ENCODE measurements at places on chromosomes 16 and 17.

DNA sequence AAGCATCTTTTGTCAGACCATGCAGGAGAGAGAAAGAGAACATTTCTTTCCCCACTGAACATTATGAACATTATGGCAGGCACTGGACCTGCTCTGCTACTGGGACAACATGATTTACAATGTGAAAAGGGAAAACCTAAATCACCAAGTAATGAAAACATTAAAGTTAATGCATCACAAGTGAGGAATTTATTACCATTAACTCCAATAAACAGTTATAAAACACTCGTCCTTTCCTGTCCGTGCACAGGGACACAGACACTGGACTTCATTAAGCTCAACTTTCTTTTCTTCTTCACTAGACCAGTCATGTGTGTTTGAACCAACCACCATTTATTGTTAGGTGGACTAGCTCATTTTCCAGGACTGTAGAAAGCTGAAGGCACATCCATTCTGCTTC lies 95.4 kb downstream of the SNX11 start:
- DNase-seq: no peak

- DNase-seq: no peak
Observed at GRCh38 chr17:78747488-78747887, 34.6 kb downstream of the CYTH1 start.

- DNase-seq: no peak
Observed at GRCh38 chr17:37305406-37305905, 70.3 kb upstream of the C17orf78 start.

DNA sequence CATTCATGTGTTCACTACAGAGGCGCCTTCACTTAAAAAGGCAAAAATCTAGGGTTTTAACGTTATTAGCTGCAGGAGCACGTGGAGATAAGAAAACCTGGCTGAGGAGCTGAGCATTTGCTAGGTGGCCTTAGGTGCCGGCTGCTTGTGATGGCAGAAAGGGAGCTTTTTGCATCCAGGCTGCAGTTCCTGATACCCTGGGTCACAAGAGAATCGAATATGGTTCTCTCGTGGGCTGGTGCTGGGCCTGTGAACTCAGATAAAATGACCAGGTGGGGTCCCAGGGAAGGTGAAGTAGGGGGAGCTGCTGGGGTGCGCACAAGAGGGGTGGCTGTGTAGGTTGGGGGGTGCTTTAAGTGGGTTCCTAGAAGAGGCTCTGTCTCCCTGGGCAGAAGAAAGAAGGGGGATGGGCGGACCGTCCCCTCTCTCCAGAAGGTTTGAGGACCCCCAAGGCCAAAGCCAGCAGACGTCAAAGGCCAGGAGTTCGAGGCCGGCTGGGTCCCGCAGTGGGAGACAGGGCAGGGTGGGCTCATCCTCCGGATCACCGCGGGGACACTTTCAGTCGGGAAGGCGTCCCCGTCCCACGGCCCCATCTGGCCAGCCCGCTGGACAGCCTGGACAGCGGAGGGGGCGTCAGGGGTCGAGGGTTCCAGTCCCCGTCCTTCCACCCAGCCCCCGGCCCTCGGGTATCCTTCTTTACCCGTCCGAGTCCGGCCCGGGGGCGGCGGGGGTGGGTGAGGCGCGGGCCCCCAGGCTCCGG lies 740 bp upstream of the CMIP start:
- DNase-seq: no peak

- DNase-seq: no peak
Observed at GRCh38 chr17:32356750-32357149, 6.8 kb downstream of the ZNF207 start.

GRCh38 chr16:81413245-81413990 lies 31.2 kb upstream of the CMIP start:
- no peak for DNase-seq

- DNase-seq: no peak
Observed at GRCh38 chr16:16828913-16829398, 450.0 kb downstream of the NPIPA7 start.

GRCh38 chr17:74868251-74868907 lies 4.4 kb downstream of the FDXR start:
- no peak for DNase-seq

DNA sequence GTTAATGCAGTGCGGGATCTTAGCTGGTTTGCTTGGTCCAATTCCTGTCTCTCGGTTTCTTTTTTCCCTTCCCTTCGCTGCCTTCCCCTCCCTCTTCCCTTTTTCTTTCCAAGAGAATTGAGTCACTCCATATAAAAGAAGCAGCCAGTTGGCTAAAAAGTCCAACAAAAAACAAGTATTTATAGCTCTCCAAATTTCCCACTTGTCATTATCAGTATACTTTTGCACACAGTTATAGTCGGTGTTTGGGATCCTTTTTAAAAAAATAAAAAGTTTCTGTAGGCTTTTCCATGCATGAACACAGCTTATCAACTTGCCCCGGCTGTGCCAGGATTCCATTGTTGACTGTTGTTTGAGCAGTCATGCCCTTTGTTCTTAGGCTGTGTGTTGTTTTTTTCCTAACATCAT lies 24.9 kb downstream of the HMOX2 start:
- DNase-seq: no peak

DNA sequence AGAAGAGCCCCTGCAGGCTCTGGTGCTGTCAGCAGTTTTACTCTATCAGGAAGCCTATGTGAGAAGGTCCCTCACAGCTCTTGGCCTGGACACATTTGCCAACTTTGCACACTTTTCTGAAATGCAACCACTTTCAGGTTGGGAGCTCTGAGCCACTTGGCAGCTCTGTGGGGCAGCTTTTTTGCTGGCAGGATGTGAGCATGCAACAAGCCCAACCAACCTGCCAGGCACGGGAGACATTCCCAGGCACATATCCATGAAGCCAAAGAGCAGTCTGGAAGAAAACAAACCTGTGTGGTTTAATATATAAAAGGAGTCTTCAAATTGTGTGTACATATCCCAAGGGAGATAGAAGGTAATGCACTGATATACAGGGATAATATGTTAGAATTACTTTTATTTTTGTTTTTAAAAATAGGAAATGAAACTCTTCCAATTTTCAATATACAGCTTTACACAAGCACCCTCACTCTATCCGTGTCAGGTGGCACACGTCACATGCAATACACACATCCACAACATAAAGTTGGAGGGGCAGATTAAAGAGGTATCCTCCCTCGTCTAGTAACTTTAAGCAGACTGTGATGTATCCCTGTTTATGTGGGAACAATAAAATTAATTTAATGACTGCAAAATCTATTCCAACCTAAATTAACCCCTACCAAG lies 57.4 kb upstream of the COX10 start:
- DNase-seq: no peak

DNA sequence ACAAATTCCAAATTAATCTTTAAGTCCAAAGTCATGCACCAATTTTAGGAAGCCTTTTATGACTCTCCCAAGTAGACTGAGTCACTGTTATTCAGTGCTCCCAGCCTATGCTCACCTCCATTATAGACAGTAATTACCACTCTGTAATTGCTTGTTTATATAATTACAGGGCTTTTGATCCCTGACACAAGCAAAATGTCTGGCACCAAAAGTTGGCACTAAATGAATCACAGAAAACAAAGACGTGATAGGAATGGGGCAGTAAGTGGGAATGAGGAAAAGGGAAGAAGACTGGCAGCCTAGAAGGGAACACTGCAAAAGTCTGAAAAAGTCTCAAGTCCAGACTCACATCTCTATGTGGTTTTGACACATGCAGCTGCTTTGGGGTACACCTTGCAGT lies 94.1 kb downstream of the SLC39A11 start:
- DNase-seq: no peak

DNA sequence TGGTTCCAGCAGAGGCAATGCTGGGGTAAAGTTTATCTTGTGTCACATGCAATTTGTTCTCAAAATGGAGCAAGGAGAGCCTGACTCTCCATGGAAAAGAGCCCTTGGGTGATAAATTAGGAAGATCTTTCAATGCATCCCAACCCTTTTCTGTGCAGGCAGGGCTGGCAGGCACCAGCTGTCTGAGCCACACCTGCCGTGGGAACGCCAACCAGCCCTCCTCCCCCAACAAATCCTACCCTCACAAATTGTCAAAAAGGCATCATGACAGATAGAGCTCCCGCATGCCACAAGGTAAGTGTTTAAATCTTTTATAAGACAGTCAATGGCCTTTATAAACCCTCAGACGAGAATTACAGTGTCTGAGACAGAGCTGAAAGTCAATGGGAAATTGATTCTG lies 418.5 kb upstream of the CDH5 start:
- DNase-seq: no peak

DNA sequence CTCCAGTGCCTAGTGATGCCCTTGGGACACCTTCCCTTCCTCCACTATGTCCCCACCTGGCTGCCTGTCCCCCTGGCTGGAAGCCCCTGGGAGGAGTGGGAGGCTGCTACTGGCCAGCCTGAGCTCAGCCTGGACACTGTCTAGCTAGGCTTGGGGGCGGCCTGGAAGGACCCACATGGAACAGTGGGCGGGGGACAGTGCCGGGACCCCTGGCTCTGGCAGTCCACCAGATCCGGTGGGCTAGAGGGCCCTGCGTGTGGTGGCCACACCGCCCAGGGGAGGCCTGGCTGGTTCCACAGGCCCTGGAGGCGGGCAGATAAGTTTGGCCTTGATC lies 388.0 kb upstream of the TNRC6C start:
- DNase-seq: no peak

DNA sequence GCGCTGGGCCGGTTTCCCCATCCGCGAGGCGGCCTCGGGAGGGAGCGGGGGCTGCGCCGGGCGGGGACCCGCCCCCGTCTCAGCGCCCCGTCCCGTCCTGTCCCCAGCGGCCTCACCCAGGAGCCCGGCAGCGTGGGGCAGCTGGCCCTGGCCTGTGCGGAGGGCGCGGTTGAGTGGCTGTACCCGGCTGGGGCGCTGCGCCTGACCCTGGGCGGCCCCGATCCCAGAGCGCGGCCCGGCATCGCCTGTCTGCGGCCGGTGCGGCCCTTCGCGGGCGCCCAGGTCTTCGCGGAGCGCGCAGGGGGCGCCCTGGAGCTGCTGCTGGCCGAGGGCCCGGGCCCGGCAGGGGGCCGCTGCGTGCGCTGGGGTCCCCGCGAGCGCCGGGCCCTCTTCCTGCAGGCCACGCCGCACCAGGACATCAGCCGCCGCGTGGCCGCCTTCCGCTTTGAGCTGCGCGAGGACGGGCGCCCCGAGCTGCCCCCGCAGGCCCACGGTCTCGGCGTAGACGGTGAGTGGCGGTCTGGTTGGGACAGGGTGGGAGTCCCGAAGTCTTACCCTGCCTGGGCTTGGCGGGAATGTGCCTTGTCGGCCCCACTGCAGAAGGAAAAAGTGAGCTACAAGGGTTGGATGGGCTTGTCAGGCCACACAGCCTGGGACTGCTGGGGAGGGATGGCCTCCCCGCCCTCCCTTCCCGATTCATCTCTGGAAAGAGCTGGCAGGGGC lies 720 bp downstream of the METRN start:
- DNase-seq: no peak

- DNase-seq: no peak
Observed at GRCh38 chr16:59170099-59170712, 436.1 kb upstream of the GOT2 start.

DNA sequence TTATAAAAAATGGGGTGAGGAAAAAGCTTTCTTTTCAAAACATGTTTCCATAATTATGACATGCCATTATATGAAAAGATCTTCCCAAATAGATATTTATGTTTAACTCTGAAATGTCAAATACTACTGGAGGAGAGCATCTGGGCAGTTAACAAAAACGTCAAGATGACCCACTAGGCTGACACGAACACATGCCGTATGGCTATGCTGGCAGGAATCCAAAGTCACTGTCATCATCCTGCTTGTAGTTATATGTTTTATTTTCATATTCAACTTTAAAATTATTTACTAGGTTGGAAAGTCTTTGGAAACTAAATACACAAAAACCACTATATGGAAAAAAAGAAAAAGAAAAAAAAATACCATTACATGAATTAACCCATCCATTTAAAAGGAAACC lies 27.3 kb downstream of the ANKFY1 start:
- no peak for DNase-seq

DNA sequence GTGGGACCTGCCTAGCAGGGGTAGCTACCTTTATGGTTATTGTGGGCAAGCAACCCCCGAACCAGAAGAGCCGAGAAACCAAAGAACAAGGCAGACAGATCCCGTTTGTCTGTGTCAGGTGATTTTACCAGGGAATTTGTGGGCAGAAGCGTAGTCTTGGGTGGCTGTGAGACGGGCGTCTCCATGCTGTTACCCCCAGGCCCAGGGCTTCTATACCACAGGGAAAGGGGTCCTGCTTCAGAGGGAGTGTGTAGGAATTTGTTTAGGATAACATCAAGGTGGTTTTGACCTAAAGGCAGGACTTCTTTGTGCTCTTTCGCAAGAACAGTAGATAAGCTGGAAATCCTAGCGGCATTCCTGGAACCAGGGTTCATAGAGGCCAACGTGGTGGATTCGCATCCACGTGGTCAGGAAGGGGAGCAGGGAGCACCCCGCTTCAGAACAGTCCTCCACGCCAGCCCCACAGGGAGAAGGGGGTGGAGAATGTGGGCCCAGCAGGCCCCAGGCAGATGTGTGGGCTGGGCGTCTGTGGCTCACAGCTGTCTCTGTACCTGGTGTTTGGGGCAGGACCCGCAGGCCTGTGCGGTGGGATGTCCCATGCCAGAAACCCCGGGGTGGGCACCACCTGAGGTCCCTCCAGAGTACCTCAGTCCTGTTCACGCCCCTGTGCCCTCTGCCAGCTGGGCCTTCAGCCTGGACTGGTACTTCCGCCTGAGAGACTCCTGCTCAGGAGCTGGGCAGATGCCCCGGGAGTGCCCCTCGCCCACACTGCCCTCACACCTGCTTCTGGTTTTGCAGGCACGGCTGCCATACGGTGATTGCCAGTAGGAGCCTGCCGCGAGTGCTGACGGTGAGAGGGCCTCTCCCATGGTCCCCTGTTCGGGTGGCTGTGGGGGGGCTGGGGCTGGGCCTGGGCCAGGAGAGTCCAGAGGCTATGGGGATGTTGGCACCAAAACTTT lies 4.1 kb downstream of the DECR2 start:
- DNase-seq: no peak

DNA sequence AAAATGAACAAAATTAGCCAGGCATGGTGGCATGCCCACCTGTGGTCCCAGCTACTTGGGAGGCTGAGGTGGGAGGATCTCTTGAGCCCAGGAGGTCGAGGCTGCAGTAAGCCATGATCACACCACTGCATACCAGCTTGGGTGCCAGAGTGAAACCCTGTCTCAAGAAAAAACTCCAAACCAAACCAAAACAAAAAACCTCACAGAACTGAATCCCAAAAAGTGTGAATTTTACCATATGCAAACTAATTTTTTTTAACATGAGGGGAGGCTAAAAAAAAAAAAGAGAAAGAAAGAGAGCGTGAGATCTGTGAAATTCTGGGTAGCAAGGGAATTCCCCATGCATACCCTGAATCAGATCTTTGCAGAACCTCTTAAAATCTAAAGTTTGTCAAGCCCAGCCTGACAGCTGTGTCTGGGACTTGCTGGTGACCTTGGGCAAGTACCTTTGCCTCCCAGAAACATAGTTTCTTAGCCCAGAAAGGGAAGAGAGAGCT lies 17.1 kb upstream of the CDH1 start:
- DNase-seq: no peak

GRCh38 chr17:69551212-69552010 lies 136.9 kb downstream of the MAP2K6 start:
- DNase-seq: no peak

GRCh38 chr16:82900559-82900958 lies 273.8 kb downstream of the CDH13 start:
- DNase-seq: no peak

Measured in activated T-cell treated with anti-CD3 and anti-CD28 coated beads for 1 hour (primary cell).